ENCODE measurements at places on chromosomes 12 and 14. TPM values are rescaled to one million over a fixed set of nuclear protein-coding genes. Genes with fewer than 3 reads are reported as not detected.
A peak's percentile ranks its signal among the peaks of the same experiment; 100 is the strongest.

The TGM1 gene
- total RNA-seq: 0.60 TPM

GRCh38 chr14:74875941-74876913 is at the start of gene PROX2:
PROX2 (minus strand) TSS chr14:74876145; CDS start chr14:74863834, 12,311 bp downstream.
- no peak for DNase-seq

GRCh38 chr12:105409279-105409678 is 78.8 kb downstream of the C12orf75 start:
- no peak for DNase-seq

DNA sequence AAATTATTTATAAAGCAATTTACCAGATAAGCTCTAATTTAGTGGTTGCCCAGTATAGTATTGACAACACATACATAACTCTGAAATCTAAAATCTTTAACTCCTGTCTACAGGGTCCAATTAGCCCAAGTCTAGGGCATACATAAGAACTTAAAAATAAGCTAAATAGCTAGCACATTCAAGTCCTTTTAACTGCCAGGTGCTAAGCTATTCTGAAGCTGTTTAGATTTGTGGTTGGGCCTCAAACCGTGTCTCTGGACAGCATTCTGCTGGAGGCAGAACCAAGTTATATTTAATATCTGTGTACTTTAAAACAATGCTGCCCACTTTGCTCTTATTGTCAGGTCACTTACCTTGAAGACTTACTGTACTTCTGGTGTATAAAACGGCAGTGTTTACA is 19.0 kb downstream of the RPS6KA5 start:
- DNase-seq: no peak

DNA sequence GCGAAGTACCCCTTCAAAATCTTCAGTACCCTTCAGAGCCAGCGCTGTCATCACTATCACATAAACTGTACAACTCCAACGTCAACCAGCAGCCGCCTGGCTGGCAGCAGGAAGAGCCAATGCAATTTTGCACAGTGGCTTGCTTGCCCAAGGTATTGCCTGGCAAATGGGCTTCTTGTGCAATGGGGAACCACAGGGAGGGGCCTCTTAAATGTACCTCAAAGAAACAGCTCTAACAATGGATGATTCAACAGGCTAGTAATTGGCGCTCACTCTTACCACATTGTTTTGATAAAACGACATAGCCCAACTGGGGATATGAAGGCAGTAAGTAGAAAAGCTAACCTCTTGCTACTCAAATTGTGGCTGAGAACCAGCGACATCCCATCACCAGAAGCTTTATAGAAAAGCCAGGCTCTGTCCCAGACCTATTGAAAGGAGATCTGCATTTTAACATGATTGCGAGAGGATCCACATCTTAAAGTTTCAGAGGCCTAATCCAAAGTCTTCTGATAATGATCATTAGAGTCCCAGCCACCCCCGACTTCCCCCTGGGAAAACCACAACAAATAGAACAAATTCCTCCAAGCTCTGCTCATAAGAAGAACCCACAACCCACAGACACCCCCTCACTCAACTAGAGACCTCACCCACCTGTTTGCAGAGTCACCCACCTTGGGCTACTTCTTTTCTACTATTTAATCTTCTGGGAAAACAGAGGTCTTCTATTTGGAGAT is 125.3 kb upstream of the HIF1A start:
- DNase-seq: peak; percentile 94

Measured in RPMI7951 (cell line).